Body of pancreas (tissue), 4 donors: ENCODE measurements at places on chromosomes 3 and 15. TPM values are rescaled to one million over a fixed set of nuclear protein-coding genes. Genes with fewer than 3 reads are reported as not detected.

DNA sequence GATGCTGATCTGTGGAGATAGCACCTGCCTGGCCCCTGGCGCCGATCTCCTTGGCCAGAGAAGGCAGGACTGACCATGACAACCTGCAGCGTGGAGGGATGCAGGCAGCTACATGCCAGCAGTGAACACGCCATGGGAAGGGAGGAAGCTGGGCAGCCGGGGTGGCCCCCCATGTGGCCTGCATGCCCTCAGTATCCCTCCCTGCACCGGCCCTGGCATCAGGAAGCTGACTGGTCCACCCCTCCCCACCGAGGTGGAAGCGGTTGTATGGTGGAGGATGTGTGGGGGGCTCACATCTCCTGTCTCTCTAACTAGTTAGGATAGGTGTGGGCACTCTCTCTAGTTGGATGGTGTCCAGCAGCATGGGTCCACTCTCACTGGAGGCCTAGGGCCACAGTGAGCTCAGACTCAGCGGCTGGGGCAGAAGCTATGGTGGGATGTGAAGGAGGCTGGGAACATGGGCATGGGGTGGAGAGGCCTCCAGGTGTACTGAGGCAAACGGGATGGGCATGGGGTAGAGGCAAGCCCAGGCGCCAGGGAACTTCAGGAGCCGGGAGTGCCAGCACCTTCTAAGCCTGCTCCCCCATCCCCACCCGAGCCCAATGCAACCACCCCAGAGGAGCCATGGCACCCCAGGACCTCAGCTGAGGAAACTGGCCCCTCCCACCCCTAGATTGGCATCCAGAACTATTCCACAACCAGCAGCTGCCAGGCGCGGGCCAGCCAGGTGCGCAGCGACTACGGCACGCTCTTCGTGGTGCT, 1.8 kb upstream of the ABTB1 start:
- H3K4me3 ChIP-seq, result no peak overlapping the region
- H3K4me1 ChIP-seq, result peaks cover 22% of the 10 kb centered on the region
- no peaks in the 10 kb centered on the region for H3K36me3 ChIP-seq
- no peaks in the 10 kb centered on the region for H3K27me3 ChIP-seq
- no peak overlapping the region for H3K27ac ChIP-seq
- DNase-seq, result no peak

- no peaks in the 10 kb centered on the region for H3K36me3 ChIP-seq
- no peak overlapping the region for H3K4me3 ChIP-seq
- no peaks in the 10 kb centered on the region for H3K27me3 ChIP-seq
- DNase-seq, result no peak
- no peaks in the 10 kb centered on the region for H3K4me1 ChIP-seq
- H3K27ac ChIP-seq, result no peak overlapping the region
Measured at GRCh38 chr3:115644391-115644790, 21.1 kb downstream of the GAP43 start.

DNA sequence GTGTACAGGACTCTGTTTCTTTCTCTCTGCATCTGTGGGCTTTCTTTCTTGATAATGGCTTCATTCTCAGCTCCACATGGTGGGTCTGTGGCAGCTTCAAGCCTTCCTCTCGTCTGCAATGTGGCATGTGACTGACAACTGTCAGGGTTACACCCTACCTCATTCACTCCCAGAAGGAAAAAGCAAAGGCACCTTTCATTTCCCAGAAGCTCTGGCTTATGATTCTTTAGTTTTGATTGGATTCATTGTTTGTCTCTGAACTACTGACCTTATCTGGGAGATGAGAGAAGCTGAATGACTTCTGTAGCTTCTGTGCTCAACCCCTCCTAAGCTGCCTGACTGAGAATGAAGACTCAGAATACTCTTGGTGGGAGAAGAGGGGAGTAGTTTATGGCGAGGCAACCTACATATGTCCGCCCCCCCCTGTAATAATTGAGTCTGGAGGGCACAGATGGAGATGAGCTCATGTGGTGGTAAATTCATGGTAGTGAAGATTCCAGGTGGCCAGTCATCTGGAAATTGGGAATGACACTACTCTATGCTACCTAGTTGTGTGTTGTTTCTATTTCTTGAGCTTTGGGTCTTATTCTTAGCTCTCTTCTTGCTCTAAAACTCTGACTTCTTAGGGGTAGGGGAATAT, 38.4 kb downstream of the KCNAB1 start:
- H3K27me3 ChIP-seq, result no peaks in the 10 kb centered on the region
- DNase-seq, result no peak
- no peaks in the 10 kb centered on the region for H3K4me1 ChIP-seq
- no peak overlapping the region for H3K27ac ChIP-seq
- no peaks in the 10 kb centered on the region for H3K36me3 ChIP-seq

DNA sequence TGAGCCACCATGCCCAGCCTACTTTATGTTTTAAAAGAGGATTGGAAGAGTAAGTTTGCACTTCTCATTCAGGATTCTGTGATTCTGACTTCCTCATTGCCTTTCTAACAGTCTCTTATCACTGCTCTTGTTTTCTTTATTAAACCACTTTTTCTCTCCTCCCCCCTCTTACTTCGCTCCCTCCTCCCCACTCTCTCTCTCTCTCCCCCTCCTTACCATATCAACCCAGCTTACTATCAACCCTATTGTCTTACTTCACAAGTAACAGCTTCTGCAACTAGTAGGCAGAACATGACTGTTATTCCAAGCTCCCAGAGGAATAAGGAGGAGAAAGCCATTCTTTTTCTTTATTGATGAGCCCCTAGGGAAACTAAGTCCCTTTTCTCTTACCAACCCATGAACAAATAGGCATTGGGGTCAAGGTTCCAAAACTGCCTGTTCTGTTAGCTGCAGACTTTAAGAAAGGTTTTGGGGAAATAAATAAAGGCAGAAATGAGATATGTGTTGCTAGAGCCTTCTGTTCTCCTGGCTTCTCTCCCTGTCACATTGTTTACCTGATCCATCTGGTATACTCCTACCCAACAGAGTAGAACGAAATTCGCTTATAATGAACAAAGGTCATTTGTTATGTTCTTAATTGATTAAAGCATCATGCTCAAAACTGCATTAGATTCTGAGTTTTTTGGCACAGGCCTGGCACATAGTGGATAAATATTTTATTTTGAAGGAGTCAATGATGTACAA, 56.4 kb upstream of the RASGRP1 start:
- no peak overlapping the region for H3K4me3 ChIP-seq
- H3K27ac ChIP-seq, result no peak overlapping the region
- no peaks in the 10 kb centered on the region for H3K27me3 ChIP-seq
- peaks cover 37% of the 10 kb centered on the region for H3K4me1 ChIP-seq

GRCh38 chr3:158794936-158795518, 6.8 kb upstream of the MFSD1 start:
- no peak for DNase-seq
- H3K27ac ChIP-seq, result no peak overlapping the region
- H3K4me3 ChIP-seq, result no peak overlapping the region

BUB1B gene
- not detected for total RNA-seq

WWTR1 gene
- total RNA-seq, result 64.3 TPM

P2RY14 gene
- 1.8 TPM for total RNA-seq

KNG1 gene
- total RNA-seq, result not detected

MORC1 gene
- not detected for total RNA-seq

CLDN16 gene
- 4.4 TPM for total RNA-seq

TNFAIP8L3 gene
- not detected for total RNA-seq

MAP6D1 gene
- total RNA-seq, result 0.99 TPM

DPPA2 gene
- not detected for total RNA-seq

LXN gene
- total RNA-seq, result 3.3 TPM
